ENCODE measurements at places on chromosomes 11 and 22.

DNA sequence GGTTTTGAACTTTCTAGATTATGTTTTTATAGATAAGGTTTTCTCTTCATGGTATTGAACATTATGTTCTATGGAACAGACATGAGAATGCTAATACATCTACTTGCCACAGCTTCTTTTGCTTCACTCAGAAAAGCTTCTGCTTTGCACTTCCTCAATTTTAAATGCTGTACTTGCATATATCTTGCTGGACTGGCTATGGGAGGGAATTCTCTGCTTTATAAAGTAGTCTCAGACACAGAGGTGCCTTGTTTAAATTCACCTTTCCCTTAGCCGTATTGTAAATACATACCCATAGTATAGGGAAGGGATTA is 173.9 kb downstream of the DDX10 start:
- DNase-seq: no peak

DNA sequence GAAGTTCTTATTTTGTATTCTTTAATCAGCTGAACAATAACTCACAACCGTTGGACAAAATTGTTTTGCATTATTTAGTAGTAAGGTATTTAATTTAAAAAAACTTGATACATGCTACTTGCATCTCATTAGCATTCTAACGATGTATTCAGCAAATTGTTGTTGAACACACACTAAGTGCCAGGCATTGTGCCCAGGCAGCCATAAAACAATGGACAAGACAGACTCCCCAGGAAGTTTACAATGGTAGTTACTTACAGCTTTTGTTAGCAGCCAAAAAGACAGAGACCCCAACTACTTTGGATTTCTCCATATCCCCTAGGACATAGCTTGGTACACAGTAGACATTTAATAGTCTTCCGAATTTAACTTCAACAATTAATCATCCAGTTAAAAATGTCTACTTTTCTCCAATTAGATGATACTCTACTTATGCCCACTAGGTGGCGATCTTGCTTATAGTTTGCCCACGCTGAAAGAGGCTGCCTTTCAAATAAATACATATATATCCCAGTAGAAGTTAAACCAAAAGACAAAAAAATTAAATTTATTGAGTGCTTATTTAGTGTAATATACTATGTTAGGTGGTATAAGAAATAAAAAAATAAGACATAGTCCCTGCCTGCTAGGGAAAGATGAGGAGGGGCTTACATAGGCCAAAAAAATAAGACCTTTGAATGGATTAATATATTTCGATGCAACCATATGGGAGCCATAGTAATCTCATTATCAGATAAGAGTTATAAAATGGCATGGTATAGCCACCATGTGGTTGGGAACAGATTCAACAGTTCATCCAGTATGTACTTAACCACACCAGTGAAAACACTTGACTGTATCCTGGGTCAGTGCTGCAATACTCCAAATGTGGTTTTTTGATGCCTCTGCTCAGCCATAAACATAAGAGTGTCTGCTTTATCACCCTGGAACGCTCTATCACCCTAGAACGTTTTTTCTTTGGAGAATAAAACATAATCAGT is 2.0 kb upstream of the FJX1 start:
- no peak for DNase-seq

- no peak for DNase-seq
Observed at GRCh38 chr11:10519630-10520029, 21.4 kb downstream of the RNF141 start.

GRCh38 chr22:19057999-19058491 is 64.2 kb downstream of the DGCR2 start:
- no peak for DNase-seq

- DNase-seq: no peak
Observed at GRCh38 chr11:33347490-33348125, 90.4 kb downstream of the HIPK3 start.

DNA sequence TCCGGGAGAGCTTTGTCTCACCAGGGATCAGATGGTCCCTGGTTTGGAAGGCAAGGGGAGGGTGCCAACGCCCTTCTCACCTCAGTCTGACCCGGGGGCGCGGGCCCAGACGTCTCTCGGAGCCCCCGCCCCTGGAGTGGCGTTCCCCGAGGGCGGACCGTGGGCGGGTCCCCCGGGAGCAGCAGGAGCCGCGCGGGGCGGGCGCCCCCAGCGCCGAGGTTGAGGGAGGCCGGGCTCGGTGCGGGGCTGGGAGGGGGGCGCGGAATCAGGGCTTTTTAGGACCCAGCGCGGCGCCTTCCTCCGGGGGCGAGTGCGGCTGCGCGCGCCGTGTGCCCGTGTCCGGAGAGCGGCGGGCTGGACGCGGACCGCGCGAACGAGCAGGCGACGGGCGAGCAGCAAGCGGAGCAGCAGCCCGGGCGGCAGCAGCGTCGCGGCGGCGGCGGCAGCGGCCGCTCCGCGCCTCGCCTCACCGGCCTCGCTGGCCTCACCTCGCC is at the start of gene KCNC1:
TSS of gene KCNC1 (plus strand) at position 364 of the 494 bp plus-strand sequence. CDS start 1,222 bp downstream, outside the sequence.
- DNase-seq: no peak

DNA sequence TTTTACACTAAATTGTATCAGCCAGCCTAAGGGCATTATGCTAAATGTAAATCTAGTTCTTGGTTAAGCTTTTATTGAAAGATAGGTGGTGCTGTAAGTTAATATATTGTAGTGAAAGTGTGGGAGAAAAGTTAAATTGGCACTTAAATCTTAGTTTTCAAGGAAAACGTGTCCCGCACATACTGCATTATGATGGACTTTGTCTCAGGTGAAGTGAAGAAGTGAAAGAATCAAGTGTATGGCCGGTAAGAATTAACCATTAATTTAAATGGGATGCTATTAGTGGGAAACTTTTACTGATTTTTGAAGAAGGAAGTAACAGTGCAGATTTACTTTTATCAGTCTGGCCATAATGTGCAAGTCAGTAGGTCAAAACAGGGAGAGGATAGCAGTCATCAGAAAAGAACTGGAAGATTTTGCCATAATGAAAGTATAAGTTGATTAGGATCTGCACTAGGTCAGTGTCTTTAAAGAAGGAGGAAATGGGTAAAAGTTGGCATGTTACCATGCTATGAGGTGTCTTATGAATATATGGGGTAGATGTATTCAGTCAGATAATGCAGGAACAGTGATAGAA is 81.6 kb downstream of the PDHX start:
- DNase-seq: no peak

GRCh38 chr11:10441652-10442503 is 13.2 kb upstream of the AMPD3 start:
- no peak for DNase-seq

- no peak for DNase-seq
Observed at GRCh38 chr11:45900916-45901617, 6.0 kb downstream of the FREY1 start.

GRCh38 chr22:29079218-29079901 is 6.5 kb downstream of the KREMEN1 start:
- no peak for DNase-seq

- DNase-seq: peak; percentile 93
Observed at GRCh38 chr11:64225608-64226506, at the start of the genes NUDT22 and TRPT1. Gene NUDT22, plus strand, starts transcription at chr11:64226274. Its CDS starts 379 bp downstream, at chr11:64226653. Gene TRPT1, minus strand, starts transcription at chr11:64226186. Its CDS starts 326 bp downstream, at chr11:64225860.

Measured in stimulated activated CD4-positive, alpha-beta T cell treated with anti-CD3 and anti-CD28 coated beads, Interleukin-1b, Interleukin-23, amount 100 ng/mL, for 48 hours (primary cell).